Left kidney (tissue), 8 donors: ENCODE measurements at places on chromosomes 4 and X.
A peak's percentile ranks its signal among the peaks of the same experiment; 100 is the strongest.

DNA sequence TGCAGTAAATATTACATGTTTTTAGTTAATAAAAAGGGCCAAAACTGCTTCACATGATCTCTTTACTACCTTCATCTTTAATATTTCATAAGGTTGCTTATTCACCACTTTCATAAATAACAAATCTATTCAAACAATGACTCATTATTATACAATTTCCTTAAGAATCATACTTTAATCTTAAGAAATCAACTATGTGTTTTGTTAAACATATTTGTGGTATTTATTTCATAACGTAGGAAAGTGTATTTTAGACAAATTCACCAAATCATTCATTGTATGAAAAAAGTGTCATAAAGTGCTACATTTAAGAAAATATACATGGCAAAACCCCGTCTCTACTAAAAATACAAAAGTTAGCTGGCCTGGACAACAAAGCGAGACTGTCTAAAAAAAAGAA, 150.5 kb upstream of the RXFP1 start:
- no peak for DNase-seq

- no peak for DNase-seq
Observed at GRCh38 chrX:30680618-30681017, 27.4 kb downstream of the GK start.

DNA sequence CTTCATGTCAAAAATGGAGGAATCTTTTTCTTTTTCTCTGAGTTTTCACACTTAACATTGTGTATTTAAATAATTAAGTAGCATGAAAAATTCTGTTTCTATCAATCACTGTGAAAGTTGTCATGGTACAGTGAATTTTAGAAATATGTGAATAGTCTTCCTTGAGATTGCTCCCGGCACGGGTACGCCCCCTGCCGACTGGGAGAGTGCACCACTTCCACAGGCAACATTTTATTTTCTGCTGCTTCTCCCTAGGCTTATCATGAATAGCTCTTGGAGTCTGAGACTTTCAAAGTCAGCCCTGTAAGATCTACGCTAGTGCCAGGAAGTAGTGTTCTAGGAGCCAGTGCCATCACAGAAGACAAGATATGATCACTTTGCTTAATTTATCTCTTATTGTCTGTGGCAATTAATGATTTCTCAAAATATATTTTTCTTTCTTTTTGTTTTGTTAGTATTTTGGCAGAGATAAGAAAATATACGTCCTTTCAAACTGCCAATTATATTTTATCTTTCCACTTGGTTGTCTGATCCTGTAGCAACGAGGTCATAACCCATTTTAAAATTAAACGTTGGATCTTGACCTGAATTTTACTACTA, 763.8 kb upstream of the AADAT start:
- peak; percentile 38 for DNase-seq

DNA sequence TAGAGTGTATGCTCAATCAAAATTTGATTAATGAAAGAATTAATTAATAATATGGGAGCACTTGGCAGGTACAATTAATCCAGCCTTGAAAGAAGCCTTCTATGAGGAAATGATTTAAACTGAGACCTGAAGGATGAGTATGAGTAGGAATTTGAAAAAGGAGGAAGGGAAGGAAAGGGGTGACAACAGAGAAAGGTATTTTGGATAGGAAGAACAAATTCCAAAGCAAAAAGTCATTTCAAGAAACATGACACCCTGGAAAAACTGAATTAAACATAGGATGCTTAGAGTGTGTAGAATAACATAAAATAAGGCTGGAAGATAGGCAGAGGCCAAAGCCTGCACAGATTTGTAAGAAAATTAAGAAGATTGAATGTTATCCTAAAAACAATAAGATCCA, 29.6 kb downstream of the PHOX2B start:
- no peak for DNase-seq

DNA sequence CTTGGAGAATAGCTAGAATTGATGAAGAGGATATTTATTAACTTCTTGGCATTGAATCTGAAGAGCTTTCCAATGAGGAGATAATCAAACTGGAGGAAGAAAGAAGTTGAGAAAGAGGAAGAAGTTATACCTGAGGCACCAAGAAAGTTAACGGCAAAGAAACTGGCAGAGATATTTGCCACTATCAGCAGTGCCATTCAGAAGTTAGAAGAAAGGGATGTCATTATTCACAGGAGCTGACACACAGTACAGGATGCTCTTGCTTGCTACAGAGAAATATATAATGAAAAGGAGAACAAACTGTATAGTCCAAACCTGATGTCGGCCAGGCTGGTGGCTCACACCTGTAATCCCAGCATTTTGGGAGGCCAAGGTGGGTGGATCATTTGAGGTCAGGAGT, 64.5 kb downstream of the MCUB start:
- no peak for DNase-seq

DNA sequence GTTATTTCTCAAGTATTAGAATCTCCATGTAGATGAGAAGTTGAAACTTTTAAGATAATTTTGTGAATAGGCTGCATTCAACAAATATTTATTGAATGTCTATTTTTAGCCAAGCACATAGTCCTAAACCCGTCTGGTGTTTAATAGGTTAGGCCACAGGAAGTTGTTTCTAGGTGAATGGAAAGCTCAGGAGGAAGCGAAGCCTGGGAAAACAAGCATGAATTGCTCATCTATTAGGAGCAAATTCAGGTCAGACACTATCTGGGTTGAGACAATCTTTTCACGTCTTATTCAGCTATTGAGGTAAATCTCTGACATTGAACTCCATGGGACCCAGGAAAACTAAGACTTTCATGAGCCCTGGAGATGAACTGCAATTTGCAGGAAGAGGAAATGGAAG, 43.1 kb upstream of the FREM3 start:
- no peak for DNase-seq

GRCh38 chr4:122762520-122762919, 30.0 kb downstream of the BBS12 start:
- no peak for DNase-seq
